ENCODE measurements at places on chromosomes 2 and 18.

DNA sequence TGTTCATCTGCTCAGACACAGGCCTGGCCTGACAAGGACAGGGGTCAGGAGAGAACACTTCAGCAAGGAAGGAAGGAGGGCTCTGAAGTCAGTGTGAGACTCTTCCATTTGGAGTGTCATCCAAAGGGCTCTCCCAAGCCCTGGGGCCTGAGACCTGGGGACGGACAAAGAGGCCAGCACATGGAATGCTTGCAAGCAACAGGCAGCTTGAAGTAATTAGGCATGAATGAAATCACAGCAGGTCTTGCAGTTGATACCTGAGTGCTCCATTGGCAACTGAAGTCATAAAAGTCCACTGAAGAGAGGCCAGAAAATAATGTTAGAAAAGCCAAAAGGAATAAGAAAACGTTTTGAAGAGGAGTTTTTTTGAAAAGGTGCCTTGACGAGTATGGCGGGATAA is 231.7 kb downstream of the VAPA start:
- no peak for DNase-seq

DNA sequence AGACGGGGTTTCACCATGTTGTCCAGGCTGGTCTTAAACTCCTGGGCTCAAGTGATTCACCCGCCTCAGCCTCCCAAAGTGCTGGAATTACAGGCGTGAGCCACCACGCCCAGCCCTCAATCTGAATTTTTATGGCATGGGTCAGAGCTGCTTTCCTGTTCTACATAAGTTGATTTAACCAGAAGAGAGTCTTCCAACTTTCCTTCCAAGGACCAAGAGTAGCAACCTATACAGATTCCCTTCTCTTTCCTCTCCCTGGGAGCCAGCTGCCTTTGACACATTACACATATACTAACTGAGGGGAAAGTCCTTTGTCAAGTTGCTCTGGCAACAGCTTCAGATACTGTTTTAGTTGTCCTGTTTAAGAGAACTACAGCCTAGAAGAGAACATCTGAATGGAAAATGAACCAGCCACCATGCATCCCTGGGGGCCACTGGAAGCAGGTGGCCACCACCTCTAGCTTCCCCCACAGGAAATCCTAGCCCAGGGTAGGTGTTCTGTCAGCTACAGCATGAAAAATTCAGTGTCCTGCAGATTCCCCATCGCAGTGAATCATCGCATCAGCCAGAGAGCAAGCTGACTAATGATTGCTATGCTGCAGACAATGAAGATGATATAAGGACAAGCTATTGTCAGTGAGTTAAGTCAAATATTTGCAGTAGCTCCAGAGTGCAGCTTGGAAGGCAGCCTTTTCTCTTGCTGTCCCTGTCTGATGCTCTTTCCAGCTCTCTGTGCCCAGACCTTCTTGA is 62.9 kb downstream of the POMC start:
- DNase-seq = no peak

- no peak for DNase-seq
These were observed 7.8 kb downstream of the RAX start for GRCh38 chr18:59265246-59265973.

GRCh38 chr18:7273301-7273921 is 42.5 kb downstream of the LRRC30 start:
- DNase-seq = no peak

- DNase-seq = peak; percentile 55
These were observed 96.7 kb downstream of the TMEM163 start for GRCh38 chr2:134621939-134622705.

DNA sequence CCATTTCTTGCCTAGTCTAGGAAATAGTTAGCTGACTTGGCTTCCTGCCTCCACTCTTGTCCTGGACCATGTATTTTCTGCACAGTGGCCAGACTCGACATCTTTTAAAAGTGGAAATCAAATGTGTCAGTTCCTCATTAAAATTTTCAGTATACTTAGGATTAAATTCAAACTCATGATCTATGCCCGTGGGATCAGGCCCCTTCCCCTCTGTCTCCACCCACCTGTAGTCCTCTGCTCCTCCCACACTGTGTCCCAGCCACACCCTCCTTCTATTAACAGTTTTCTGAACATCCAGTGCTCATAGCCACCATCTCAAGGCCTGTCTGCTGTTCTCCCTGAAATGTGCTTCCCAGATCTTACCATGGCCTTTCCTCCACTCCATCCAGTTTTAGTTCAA is 13.3 kb downstream of the ARHGAP25 start:
- no peak for DNase-seq

DNA sequence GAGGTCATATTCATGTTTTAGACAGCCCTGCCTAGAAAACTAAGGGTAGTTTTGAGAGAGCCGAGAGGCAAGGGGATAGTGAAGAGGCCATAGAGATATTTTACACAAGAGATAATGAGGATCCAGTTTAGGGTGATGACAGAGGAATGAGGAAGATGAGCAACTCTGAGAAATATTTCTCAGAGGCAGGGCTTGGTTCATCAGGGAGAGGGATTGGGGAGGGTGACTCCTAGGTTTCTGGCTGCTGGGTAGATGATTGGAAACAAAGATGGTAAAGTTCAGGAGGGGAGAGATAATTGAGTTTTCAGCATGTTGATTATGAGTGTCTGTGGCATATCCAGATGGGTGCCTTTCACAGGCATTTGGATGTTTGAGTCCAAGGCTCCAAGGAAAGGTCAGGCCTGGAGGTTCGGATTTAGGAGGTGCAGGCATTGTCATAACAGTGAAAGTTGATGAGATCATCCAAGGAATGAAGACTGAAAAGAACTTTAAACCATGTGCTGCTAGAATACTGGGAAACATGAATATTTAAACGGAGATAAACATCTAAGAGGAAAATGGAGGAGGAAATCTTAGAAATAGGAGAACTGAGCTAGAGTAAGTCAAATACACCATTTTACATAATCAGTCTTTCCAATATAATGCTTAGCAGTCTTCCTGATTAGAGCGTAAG is 7.4 kb downstream of the MYL12B start:
- DNase-seq = no peak

GRCh38 chr2:240836781-240837467 is 16.9 kb upstream of the KIF1A start:
- DNase-seq = no peak

- no peak for DNase-seq
These were observed 31.0 kb downstream of the RBBP8 start for GRCh38 chr18:22964116-22964515.

GRCh38 chr2:8656160-8656641 is 25.7 kb upstream of the ID2 start:
- DNase-seq = no peak

DNA sequence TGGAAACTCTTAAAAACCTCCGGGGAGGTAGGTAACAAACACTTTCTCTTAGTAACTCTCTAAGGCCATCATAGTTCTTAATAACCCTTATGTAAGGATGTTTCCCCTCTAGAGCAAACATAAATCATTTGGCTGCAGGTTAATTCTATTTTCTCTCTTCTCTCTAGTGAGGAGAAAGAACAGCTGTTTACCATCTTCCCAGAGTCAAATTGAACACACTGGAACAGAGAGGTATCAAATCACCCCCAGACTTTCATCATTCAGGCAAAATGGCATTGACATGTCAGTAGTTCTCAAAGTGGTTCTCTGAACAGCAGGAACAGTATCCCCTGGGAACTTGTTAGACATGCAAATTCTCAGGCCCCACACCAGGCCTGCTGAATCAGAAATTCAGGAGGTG is 240.7 kb downstream of the MEIS1 start:
- DNase-seq = no peak

DNA sequence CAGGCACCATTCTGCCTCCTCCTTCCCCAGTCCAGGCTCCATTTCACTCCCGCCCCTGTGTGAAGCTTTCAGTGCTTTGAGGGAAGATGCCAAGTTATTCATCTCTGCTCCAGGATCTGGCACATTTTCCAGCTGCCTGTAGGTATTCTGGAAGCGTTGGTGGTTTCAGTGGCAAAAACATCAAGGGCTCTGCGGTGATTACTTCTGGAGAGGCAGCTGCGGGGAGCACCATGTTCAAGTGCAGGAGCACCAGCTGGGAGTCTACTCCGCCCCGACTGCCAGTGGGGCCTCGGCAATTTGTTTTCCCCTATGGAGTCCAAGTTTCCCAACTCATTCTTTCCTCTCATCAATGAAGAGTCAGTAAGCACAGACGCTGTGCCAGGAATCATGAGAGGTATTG is 211.7 kb downstream of the CLIP4 start:
- DNase-seq = peak; percentile 8

Measured in cerebellum (tissue), 4 donors.